CD4-positive, alpha-beta T cell treated with Interleukin-12 subunit alpha and Interleukin-12 subunit beta, for 1 hour (primary cell): ENCODE measurements at places on chromosomes 2 and 18.

DNA sequence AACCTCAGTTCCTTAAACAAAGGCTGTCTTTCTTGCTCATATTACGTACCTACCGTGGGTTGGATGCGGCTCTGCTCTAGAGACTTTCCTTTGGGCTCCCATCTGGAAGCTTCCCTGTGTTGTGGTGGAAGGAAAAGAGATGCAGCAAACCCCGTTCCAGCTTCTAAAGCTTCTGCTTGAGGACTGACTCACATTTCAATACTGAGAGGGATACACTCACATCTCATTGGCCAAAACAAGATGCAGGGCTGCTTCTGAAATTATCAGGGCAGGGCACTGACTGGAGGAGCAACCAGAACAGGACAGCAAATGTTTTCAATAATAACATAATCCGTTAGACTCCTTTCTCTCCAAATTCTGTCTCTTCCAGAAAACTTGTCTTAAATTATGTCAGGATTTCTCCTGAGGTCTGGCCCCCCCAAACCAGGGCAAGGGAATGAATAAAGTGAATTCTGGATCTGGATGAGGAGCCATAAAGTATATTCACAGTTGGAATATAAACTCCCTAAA, 4.5 kb upstream of the MYO5B start:
- DNase-seq = no peak

- no peak for DNase-seq
Measured at GRCh38 chr2:16816016-16816415, 150.4 kb upstream of the CYRIA start.

DNA sequence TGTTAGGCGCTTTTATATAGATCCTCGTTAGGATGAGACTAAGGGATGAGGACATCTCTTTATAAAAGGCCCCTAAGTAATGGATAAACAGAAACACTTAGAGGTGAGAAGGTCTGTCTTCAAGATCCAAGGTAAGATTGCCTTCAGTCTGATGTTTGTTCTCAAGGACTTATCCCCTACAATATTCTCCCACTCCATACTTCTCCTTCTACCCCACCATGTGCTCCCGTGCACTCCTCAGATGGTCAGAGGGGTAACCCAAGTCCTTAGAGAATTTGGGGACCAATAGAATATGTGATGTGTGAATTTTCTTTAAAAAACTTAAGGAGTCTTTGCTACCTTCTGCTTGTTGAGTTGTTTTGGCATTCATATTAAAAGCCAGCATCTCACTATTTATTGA, 23.1 kb downstream of the FOSL2 start:
- DNase-seq = no peak

GRCh38 chr2:2580341-2580740, 249.3 kb upstream of the MYT1L start:
- DNase-seq = no peak

DNA sequence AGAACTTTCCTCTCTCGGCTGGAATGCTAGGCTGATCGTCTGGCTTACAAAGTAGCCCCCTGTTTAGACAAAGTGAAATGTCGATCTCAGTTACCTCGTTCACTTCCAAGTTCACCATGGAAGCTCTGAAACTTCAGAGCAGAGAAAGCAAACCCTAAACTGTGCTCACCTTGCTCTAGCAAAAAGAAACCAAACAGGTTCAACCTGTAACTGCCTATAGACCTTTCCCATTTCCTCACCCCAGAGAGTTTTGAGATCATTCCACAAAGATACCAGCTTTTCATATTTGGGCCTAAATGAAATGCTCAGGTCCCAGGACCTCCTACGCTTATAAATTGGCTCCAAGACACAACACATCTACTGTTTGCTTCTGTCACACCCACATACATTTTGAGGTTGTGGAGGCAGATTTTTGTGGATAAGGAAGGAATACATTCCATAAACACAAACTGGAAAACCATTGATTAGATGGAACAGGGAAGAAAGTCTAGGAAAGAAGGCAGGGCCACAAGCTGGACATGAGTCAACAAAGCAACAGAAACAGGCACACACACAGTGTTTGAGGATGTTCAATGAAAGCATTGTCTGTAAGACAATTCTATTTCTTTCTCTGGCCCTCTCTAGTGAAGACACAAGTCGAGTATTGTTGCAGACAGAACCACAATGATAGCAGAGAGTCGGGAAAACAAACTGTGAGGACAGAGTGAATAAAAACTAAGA, 52.8 kb upstream of the TGIF1 start:
- no peak for DNase-seq

- no peak for DNase-seq
Measured at GRCh38 chr2:211237586-211238275, 681.3 kb downstream of the CPS1 start.

GRCh38 chr2:98445683-98446581, 1.3 kb downstream of the INPP4A start:
- DNase-seq = no peak

DNA sequence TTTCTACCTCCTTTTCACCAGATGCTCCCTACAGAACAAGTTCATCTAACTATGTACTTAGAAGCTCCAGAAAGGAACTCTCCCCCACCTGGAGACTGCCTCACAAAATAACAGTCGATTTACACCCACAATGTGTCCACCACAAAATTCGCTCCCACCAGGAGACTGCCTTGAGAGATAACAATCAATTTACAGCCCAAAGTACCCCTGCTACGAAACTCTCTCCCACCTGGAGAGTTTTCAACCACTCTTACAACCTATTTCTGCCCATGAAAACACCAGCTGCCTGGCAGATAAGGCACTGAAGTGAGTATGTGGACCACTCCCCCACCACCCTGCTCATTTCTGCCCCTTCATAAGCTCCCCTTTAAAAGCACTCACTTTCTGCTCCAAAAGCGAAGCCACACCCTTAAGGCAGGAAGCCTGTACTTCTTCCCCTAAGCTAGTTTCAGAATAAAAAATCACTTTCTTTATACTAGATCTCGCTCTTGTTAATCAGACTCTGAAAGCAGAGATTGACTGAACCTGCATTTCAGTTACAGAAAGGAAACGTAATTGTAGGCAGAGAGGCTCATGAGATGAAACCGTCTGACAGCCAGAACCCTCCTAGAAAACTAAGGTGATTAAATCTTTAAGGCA, 94.4 kb upstream of the RBBP8 start:
- no peak for DNase-seq

DNA sequence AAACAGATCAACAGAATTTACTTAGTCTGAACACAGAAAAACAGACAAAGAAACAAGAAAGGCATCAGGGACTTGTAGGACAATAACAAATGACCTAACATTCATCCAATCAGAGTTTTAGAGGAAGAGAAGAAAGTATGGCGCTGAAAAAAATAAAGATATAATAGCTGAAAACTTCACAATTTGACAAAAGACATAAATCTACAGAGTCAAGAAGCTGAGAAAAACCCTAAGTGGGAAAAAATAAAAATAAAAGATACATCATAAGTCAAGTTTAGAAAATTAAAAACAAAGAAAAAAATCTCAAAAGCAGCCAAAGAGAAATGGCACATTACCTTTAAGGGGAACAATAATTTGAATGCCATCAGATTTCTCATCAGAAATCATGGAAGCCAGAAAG, 7.7 kb downstream of the LDAH start:
- DNase-seq = no peak

DNA sequence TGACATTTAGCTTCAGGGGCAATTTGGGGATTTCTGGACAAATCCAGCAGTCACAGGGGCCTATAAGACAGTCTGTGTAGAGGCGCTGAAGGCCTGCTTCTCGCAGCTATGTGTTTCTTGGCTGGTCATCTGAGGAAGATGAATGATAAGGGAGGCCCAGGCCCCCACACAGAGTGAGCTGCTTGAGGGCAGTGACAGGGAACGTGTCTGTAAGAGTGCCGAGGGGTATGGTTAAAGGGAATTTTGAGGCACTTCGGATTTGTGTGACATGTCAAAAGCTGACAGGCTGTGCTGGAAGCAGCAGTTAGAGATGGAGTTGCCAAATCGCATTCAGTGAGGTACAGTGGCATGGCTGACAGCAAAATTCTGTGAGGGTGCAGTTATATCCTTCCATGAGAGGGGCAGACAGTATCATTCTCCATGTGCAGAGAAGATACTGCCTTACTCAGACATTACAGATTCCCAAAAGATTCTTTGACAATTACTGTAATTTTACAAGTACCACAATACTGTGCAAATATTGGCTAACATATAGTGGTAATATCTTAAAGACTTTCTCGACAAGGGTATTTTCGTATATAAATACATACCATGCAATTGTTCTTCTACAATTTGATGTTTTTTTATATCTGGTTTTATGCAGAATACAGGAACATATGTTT, 74.0 kb downstream of the CERS6 start:
- DNase-seq = no peak

DNA sequence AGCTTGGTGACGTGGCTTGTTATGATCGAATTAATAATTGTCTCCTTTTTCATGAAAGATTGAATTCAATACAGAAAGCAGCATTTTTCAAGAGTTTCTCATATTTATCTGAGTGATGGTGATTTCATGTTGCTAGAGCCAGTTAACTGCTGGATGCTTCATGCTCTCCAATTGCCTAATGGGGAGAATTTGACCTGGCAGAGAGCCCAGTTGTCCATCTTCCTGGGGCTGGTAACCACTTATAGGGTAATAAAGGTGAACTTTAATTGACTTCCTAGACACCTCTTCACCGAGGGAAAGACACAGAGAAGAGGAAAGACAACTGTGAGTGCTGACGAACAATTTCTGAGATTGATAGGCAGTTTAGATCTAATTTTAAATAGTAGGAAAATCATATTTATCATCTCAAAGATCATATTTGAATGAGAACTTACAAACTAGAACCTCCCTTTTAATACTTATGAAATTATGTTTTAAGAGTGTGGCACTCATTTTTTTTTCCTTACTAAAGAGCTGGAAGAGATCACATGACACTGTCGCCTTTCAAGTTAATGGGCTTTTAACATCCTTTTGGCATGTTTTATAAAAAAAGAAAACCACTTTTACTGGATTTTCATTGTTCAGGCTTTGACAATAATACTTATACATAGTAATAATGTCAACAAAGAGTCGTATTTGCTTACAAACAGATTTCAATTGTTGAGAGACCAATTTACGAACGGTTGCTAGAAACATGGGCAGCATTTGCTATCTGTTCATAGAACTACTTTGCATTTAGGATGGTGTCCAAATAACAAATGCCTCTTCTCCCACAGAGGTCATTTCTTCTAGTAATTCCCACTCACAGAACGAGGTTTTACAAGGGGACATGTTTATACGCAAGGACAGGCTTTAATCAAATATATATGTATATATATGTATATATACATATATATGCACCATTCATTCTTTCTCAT, 153.3 kb downstream of the RAPGEF4 start:
- DNase-seq = no peak

- no peak for DNase-seq
Measured at GRCh38 chr2:76998704-76999103, 523.5 kb downstream of the LRRTM4 start.

DNA sequence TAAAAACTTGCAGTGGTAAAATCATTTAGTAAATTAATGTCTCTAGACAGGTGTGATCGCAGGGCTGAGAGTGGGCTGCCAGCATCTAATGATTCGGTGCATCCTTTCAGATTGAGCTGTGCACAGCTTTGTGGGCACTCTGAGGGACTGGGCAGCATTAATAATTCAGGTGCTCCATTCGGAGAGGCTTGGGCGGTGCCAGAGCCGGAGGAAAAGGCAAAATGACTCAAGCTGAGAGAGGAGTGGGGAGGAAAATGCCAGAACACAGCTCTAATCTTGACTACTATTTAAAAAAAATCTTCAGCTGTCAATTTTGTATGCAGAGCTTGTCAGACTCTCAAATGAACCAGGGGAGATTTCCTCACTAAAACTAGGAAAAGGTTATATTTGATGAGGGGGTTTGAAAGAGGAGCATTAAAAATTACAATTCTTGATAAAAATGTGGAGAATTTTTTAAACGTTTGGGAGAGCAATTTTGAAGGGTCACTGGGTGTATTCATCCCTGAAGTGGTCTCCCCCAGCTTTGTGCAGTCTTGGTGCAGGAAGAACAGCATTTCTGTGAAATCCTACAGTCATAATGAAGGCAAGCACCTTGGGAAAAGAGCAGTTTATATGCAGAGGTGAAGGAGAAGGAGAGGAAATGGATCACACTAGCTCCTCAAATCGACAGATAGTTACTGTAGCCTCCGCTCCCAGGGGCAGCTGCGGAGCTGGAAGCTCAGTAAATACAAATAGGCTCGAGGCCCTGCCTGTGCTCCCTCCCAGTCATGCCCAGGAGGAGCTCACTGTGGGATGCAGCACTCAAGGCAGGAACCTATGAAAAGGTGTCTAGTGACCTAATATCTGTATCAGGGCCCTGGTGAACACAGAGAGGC, 535.4 kb upstream of the RAB6C start:
- no peak for DNase-seq

DNA sequence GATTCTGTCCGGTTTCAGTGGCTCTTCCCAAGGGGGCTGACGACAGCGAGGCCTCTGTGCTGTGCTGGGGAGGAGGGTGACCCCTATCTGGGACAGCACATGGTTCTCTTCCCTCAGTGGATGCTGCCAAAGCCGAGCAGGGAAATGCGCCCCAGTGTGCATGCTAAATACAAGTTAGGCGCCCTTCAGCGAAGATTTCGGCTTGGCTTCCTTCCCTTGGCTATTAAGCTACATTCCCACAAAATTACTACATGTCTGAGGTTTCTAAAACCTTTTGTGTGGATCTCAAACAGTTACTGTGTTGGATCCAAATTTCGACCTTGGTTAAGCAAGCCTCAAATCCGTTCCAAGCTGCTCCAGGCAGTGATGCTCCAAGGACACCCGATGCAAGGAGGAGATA, 440.3 kb downstream of the NRXN1 start:
- no peak for DNase-seq

DNA sequence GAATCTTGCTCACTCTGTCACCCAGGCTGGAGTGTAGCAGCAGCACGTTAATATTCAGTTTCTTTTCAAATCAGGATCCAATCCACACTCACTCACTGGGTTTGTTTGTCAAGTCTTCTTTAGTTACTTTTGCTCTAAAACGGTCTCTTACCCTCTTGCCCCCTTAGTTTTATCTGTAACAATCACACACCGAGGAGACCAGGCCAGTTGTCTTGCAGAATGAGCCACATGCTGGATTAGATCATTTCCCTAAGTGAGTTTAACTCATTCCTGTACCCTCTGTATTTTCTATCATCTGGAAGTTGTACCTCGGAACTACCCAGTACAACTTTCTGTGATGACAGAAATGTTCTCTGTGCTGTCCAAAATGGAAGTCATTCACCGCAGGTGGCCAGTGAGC, 20.7 kb upstream of the TOGARAM2 start:
- DNase-seq = no peak
